ENCODE measurements at places on chromosomes 2 and 18.

- no peaks in the 10 kb centered on the region for H3K4me1 ChIP-seq
- H3K4me3 ChIP-seq: no peak overlapping the region
- no peaks in the 10 kb centered on the region for H3K27me3 ChIP-seq
- peak; percentile 68 for DNase-seq
- H3K36me3 ChIP-seq: no peaks in the 10 kb centered on the region
- H3K27ac ChIP-seq: no peak overlapping the region
These were observed 767.0 kb downstream of the SLC4A3 start for GRCh38 chr2:220394433-220394832.

GRCh38 chr18:46366751-46367376, 262.7 kb downstream of the HAUS1 start:
- H3K27me3 ChIP-seq: no peaks in the 10 kb centered on the region
- H3K27ac ChIP-seq: peak overlapping the region; percentile 88
- H3K36me3 ChIP-seq: no peaks in the 10 kb centered on the region
- peaks cover 38% of the 10 kb centered on the region for H3K4me1 ChIP-seq
- no peak for DNase-seq

- H3K4me1 ChIP-seq: no peaks in the 10 kb centered on the region
- no peaks in the 10 kb centered on the region for H3K36me3 ChIP-seq
- no peak for DNase-seq
- H3K27me3 ChIP-seq: no peaks in the 10 kb centered on the region
These were observed 290.4 kb upstream of the RBMS1 start for GRCh38 chr2:160784034-160784433.

GRCh38 chr18:24672165-24672941, 211.9 kb downstream of the HRH4 start:
- no peak overlapping the region for H3K4me3 ChIP-seq
- H3K36me3 ChIP-seq: no peaks in the 10 kb centered on the region
- DNase-seq: no peak
- no peaks in the 10 kb centered on the region for H3K4me1 ChIP-seq
- H3K27me3 ChIP-seq: peaks cover 3% of the 10 kb centered on the region
- H3K27ac ChIP-seq: no peak overlapping the region

DNA sequence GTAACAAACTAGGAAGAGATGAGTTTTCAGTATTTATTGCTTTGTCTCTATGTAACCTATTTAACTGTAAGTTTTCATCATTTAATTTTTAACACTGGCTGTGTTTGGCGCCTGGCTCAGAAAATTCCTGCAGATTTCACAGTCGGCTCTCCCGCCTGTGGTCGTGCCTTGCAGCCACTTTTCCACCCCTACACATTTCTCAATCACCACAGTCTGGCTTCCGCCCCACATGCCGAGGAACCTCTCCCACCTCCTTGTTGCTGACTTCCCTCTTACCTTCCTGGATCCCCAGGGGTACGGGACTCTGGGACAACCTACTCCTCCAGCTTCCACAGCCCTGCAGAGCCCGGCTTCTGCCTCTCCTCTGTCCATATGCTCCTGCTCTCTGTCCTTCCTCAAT, 41.6 kb upstream of the MGAT4A start:
- no peaks in the 10 kb centered on the region for H3K4me1 ChIP-seq
- no peak overlapping the region for H3K27ac ChIP-seq
- DNase-seq: no peak
- no peak overlapping the region for H3K4me3 ChIP-seq
- no peaks in the 10 kb centered on the region for H3K36me3 ChIP-seq

DNA sequence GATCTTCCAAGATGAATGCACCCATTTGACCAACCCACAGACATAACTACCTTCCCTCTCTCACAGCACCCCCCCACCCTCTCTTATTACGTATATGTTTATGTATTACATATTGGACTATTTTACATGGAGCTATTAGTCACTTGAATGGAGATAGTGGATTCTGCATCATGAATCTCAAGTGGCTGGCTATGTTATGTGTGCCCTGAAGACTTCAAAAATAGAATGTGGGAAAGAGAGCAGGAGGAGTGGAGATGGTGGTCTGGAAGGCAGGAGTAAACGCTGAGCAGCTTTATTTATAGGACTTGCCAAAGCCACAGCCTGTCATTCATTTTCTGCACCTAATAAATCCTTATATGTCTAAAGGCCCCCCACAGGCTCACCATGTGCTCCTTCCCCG, 4.9 kb downstream of the ANTXR1 start:
- no peak overlapping the region for H3K4me3 ChIP-seq
- H3K27me3 ChIP-seq: no peaks in the 10 kb centered on the region

Measured in thyroid gland (tissue), 4 donors.